SK-N-MC (cell line): ENCODE measurements at places on chromosomes 3 and 15.

GRCh38 chr3:119643528-119643927 lies 16.9 kb downstream of the POPDC2 start:
- no peak for DNase-seq

- peak; percentile 12 for DNase-seq
These were observed 63.7 kb downstream of the ATP8B4 start for GRCh38 chr15:50055332-50055731.

- DNase-seq = peak; percentile 86
These were observed 225.6 kb upstream of the ATP11B start for GRCh38 chr3:182567700-182568099.

DNA sequence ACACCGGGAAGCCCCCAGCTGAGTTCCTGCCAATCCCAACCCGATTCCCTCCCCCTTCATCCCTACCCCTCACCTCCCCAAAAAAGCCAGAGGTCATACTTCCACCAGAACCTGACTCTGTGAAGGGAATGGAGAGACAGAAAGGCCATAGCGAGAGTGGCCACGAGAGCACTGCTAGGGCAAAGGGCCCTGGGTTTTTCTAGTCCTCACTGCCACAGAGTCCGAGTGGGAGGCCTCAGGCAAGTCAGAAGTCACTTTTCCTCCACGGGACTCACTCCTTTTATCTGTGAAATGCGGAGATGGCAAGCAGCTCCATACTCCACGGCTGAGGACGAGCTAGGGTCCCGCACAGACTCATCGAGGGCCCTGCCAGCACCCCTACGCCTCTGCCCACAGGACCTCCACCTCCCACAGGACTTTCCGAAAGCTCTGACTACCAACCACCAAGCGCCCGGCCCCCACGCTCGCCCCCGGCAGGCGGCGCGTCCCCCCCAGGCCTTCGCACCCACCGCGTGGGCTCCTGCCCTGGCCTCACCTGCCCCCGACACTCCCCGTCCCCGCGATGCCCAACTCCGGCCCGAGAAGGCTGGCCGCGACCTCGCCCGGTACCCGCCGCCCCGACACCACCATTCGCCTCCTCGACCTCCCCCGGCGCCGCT lies 792 bp downstream of the ATP13A3 start:
- DNase-seq = no peak
